ENCODE measurements at places on chromosomes 3 and 15.
A peak's percentile ranks its signal among the peaks of the same experiment; 100 is the strongest.

DNA sequence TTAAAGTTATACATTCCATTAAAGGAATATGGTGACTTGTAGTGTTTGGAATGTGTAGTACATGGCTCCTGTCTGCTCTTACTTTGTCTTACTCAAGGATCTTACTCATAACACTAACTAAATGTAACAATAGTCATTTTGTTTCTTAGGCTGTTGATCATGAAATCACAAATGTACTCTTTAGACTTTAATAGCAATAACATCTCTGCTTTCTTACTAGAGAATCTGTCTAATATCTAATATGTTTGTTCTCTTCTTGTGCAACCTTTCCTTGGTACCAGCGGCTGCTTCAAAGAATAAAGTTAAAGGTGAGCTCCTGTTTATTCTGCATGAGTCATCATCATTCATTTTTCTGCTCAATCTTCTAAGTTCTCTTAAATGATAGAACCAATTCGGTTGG lies 767.5 kb downstream of the CADM2 start:
- DNase-seq: no peak

GRCh38 chr3:58059349-58060321 lies 51.4 kb downstream of the FLNB start:
- no peak for DNase-seq

DNA sequence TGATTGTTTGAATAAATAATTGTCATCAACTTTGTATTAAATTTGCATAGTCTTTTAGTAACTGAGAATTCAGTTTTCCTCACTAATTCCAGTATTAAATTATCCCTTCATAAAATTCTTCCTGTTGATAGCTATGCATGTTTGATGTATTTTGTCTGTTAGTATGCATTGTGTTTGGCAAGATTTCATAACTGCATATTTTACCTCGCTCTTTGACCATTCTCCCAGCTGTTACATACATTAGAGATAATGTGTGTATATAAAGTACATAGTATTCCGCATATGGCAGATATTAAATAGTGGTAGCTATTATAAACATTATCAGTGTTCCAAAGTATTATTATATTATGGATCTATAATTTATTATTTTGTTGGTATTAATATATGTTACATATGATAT lies 10.6 kb upstream of the NFKBIZ start:
- no peak for DNase-seq

DNA sequence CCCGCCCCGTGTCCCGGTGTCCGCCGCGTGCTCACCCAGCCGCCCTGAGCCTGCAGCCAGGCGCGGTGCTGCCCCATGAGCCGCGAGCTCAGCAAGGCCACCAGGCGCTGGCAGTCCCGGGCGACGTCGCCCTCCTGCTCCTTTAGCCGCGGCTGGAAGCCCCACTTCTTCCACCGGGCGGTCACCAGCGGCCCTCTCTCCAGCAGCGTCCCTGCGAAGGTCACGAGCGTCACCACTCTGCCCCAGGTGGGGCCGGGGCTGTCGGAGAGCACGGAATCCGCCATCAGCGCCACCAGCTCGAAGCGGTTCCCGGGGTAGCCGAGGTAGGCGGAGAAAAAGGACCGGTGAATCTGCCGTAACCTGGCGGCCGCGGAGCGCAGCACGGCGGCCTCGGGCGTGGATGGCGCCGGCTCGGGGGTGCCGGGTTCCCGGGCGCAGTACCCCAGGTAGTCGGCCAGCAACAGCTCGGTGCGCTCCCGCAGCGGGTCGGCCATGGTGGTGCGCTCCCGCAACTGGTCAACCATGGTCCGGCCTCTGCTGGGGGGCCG lies 298 bp downstream of the BCL2L10 start:
- DNase-seq: no peak

GRCh38 chr15:88512078-88512477 lies 34.4 kb downstream of the DET1 start:
- DNase-seq: no peak

DNA sequence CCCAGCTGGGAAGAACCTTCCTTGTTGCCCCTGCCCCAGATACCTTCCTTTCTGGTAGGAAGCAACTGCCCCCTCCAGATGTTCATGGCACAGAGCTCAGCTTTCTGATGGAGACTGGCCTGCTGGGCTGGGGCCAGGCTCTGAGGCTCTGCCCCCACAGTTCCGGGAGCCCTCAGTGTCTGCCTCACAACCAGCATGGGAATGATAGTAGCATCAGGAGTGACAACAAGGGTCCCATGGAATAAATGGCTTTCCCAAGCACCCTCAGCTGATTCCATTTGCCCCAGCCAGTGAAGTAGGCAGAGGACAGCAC lies 65.6 kb upstream of the IQSEC1 start:
- no peak for DNase-seq

GRCh38 chr3:141311170-141311495 lies 57.2 kb upstream of the ZBTB38 start:
- DNase-seq: no peak

DNA sequence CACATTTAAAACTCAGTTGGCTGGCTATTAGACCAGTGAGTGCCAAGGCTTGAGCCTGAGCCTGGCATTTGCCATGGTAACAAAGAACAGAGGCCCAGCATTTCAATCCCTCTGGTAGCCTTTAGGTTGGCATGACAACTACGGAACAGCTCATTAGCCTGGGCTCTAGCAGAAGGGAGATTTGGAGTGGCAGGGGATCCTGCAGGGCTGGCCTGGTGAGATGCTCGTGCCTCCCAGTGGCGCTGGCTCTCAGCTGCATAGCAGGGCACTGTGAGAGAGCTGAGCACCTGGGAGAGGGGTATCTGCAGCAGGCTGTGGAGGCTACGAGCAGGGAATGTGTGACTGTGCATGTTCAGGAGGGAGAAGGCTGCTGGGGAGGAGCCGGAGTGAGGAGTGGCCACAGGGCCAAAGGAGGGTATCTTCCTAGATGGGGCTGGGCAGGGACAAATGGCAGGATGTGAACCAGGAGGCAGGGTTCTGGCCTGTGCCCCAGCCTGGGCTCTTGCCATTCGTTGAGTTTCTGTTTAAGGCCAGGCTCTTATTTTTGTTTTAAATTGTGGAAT lies 5.6 kb upstream of the ABTB1 start:
- DNase-seq: no peak

DNA sequence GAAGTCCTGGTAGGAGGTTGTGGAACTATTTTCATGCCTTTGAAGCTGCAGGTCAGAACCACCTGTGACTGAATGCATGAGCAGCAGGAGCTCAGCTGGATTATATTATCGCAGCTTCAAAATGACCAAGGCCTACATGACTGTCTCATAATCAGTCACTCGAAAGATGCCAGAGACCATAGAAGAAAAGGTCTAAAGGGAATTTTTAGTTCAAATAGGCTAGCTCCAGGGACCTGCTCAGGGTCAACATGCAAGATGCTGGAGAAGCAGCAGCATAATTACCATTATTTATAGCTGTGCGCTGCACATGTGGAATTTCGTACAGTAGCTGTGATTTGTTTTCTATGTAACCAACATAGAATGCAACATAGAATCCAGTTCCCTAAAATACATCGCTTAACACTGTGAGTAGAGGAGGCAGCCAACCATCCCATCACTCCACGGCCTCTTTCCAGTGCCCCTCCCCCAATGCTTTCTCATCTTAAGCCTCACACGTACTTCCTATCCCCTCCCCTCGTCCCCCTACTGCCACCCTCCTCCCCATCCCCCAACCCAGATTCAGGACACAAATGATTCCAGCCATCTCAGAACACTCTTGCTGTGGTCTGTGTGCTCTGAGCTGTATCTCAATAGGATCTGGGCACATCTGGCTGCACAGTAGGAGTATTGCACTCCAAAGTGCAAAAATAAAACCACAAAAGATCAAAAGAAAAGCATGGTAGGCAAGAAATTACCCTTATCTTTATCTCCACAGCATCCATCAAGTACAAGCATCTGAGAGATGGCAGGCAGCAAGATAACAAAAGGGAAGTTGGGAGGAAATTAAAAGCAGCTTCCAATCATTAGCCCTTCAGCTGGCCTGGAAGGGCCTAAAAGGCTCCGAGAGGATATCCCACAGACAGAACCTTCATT lies 352.8 kb upstream of the SEMA6D start:
- DNase-seq: no peak

DNA sequence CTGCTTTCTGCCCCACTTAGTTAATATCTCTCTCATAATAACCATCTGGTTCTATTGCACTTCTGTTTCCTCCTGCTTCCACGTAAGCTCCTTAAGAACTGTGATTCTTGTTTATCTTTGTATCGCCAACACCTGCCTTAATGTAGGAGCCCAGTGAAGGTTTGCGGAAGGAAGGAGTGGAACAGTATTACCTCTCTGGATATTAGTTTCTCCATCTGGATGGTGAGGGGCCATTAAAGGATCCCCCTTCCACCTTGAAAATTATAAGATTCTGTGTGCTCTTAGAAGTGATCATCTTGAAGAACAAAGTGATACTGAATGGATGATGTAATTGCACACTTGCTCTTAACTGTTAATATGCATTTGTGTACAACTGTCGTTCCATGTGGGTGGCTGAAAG lies 2.2 kb downstream of the CHRNA5 start:
- no peak for DNase-seq

DNA sequence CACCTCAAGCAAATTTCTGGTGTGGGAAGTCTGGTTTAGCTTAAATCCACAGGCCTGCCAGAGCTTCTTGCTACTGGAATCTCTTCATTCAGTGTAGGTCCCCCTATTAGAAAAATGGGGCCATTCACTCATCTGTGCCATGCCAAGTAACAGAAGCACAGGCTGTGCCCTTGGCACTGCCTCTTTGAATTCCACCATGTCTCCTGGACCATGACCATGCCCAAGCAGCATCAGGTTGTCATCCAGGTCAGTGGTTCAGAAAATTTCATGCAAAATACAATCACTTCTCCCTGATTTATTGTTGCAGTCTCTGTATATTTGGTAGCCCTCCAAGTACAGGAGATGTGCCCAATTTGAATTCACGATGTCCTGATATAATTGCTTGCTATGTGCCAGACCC lies 602.1 kb upstream of the ZNF385D start:
- no peak for DNase-seq

GRCh38 chr15:76187163-76187562 lies 124.1 kb downstream of the ETFA start:
- no peak for DNase-seq

- no peak for DNase-seq
Observed at GRCh38 chr3:133706033-133706432, 40.2 kb upstream of the TF start.

DNA sequence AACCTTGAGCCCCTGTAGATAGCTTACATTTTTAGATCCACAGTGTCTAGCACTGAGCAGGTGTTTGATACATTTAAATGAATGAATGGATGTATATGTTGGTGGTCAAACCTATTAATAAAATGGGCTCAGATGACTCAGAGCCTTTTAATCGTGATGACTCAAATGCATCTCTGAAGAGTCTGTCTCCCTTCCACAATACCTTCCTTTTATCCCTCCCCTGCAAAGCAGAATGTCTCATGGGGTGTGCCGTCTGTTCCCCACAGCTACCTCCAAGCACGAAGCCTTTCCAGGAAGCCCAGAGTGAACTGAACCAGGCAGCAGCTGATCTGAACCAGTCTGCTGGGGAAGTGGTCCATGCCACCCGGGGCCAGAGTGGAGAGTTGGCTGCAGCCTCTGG lies 303.5 kb upstream of the TPM1 start:
- no peak for DNase-seq

- peak; percentile 89 for DNase-seq
Observed at GRCh38 chr3:354432-354831, 157.9 kb downstream of the CHL1 start.

GRCh38 chr3:11556851-11557644 lies 86.7 kb downstream of the VGLL4 start:
- DNase-seq: no peak

- DNase-seq: no peak
Observed at GRCh38 chr15:80482696-80483095, 78.5 kb downstream of the ARNT2 start.

DNA sequence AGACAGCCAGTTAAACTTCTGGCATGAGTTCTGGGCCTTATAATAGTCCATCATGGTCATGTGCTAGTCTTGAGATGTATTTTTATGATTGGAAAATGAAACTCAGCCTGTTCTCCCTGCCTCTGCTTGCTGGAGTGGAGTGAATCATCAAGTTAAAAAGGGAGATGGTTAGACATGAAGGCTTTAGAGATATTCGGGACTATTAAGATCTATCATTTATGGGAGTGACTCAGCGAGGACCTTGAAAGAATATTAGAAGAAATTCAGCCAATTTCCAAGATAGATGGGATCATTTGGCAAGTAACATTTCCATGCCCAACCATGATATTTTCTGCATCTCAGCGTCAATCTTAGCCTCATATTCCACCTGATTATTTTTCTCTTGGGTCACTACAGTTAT lies 79.8 kb downstream of the AGBL1 start:
- DNase-seq: no peak

DNA sequence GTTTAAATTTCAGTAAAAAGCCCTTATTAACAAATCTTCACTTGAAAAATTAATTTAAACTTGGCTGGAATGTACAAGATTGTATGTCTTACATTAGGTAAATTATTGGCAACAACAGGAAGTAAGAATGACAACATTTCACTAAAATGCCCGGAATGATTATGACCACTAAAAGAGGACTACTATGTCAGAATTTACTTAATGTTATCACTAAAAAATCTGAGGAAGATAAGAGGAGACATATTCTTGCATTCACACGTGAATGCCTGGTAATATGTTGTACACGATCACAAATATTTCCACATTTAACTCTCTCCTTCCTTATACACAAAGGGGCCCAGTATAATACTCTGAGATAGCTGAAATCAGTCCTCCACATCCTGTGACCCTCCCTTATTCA lies 29.7 kb downstream of the VGLL3 start:
- DNase-seq: no peak

DNA sequence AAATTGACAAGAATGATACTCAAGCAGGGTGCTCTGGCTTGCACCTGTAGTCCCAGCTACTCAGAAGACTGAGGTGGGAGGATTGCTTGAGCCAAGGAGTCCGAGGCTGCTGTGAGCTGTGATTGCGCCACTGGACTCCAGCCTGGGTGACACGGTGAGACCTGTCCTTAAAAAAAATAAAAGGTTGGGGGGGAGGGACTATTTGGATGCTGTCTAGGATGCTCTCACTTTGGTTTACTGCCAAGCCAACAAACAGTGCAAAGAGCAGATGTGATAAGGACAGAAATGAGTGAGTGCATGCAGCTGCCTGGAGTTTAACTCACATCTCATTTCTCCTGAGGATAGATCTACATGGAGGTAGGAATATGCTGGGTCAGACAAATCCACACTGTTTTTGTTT lies 130.0 kb downstream of the FRMD4B start:
- no peak for DNase-seq

DNA sequence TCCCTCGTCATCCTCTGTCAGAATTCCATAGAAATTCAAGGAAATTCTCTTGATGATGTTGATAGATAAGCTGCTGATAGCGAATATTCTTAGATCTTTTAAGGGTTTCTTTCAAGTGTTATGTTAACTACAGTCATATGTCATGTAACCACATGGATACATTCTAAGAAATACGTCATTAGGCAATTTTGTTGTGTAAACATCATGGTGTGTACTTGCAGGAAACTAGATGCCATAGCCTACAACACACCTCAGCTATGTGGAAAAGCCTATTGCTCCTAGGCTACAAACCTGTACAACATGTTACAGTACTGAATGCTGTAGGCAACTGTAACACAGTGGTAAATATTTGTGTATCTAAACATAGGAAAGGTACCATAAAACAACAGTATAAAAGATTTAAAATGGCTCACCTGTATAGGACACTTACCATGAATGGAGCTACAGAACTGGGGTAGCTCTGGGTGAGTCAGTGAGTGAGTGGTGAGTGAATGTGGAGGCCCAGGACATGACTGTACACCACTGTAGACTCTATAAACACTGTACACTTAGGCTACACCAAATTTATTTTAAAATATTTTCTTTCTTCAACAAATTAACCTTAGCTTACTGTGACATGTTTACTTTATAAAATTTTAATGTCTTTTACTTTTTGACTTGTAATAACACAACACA lies 34.6 kb downstream of the GLDN start:
- peak; percentile 44 for DNase-seq

GRCh38 chr3:88147261-88147660 lies 2.5 kb upstream of the C3orf38 start:
- no peak for DNase-seq
